ENCODE measurements at places on chromosomes 7 and 10.

DNA sequence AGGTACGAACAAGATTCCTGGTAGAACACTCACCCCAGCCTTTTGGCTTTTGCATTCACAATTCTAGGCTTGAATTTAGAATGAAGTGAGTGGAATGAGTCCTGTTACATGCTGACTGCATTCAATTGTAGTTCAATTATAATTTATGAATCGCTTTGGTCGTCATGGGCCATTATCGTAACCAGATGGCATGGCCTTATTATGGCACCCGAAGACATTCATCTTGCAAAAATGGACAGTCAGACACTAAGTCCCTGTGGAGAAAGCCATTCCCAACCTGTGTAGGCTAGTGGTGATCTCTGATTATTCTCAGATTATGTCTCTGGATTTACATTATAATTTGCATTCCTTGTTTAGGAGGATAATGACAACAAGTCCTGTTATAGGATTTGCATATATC is 292.4 kb upstream of the NPSR1 start:
- no peak for DNase-seq

DNA sequence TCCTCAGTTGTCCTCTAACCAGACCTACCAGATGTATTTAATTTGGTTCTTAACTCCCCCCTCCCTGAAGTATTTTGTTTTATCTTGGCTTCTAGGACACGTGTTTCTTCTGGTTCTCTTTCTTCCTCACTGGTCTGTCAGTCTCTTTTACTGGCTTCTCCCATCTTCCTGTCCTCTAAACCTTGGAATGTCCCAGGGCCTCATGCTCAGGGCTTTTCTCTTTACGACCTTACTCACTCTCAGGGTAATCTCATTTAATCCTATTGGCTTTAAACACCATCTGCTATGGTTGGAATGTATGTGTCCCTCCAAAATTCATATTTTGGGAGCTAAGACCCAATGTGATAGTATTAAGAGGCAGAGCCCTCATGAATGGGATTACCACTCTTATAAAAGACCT is 418.2 kb upstream of the PODXL start:
- no peak for DNase-seq

GRCh38 chr7:44258865-44259546 is 58.2 kb downstream of the YKT6 start:
- DNase-seq, result no peak

DNA sequence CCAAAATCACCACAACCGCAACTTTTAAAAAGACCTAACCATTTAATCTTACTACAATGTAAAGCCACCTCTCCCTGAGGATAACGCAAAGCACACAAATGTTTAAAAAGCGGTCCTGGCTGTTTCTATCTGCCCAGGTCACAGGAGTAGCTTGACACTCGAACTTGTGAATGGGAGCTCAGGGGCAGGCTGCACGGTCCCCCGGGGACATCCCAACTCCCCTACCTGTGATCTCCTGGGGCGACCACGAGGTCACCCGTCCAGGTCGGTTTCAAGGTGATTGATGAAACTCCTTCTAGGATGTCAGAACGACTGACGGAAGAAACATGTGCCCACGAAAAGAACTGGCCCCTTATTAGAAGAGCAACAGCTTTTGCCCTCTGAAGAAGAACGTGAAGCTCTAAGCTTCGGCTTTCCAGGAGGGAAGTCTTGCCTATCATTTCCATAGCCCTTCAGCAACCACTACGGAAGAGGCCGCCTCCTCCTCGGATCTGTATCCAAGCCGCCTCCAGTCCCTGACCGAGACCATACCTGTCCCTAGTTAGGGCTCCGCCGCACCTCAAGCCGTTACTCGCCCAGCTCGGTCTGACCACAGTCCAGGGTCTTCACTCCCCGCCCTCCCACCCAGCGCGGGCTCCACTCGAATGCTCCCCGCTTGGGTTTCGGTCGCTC is 459 bp downstream of the CYCS start:
- DNase-seq, result peak; percentile 21

- DNase-seq, result no peak
Observed at GRCh38 chr10:47104151-47104605, 192.9 kb downstream of the PTPN20 start.

- DNase-seq, result no peak
Observed at GRCh38 chr10:124482236-124482800, 20.7 kb downstream of the LHPP start.

- DNase-seq, result peak; percentile 88
Observed at GRCh38 chr7:25851332-25852210, 300.4 kb upstream of the NFE2L3 start.

DNA sequence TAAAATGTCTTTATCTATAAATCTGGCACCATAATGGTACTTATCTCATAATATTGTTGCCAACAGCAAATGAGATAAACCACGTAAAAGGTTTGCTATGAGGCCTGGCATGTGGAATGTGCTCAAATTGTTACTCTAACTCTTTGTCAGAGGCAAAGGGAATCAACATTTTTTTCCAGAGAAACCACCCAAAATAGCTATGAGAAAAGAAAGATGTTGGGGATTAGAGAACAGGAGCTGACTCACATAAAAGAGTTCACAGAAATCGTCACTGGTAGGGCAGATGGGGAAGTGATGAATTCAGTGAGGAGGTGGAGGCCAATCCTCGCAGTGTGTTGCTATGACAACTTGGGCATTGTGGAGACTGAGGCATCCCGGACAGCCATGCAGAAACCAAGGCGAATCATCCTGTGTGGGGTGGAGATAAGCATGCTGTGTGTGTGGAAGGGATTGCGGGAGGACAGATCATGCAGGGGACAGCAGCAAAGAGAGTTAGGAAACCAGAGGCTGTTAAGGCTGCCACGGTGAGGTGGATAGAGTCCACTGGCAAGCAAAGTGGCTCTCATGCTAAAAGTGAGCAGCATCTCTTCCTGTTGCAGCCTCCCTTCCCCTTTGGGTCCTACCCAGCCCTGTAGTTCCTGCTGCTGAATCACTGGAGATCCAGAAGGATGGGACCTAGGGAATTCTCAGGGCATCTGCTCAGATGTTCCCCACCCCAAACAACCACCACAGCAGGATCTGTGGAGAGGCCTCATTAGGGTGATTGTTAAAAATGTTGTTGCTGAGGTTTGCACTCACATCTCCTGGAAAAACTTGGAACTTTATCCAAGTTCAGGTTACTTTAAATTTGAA is 103.9 kb downstream of the CUBN start:
- DNase-seq, result peak; percentile 95

DNA sequence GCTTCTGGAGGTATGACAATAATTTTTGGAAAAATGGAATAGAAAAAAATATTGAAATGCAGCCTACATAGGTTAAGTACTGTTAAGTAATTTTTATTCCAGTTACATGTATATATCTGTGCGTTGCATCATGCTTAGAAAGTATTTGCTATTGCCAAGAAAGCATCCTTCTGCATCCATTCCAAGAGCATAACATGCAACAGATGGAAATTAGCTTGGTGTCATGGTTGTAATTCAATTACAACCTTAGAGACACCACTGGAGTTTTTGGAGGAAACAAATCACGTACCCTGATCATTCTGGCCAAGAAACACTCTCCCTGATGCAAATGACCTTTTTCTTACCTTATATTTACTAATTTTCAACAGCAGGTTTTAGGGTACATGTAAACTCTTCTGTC is 1.7 kb downstream of the AKR1B1 start:
- no peak for DNase-seq

- no peak for DNase-seq
Observed at GRCh38 chr7:155864991-155865690, 52.9 kb upstream of the SHH start.

GRCh38 chr7:124074007-124074406 is 41.1 kb upstream of the TMEM229A start:
- no peak for DNase-seq

- no peak for DNase-seq
Observed at GRCh38 chr7:84193747-84194146, 842 bp downstream of the SEMA3A start.

Data from kidney tubule cell (primary cell).